ENCODE measurements at places on chromosomes 12 and 14. TPM values are rescaled to one million over a fixed set of nuclear protein-coding genes. Genes with fewer than 3 reads are reported as not detected.

IL25 gene
- not detected for polyA plus RNA-seq

MIP gene
- polyA plus RNA-seq: not detected

HOXC11 gene
- polyA plus RNA-seq: not detected

CPNE6 gene
- polyA plus RNA-seq: not detected

INHBC gene
- polyA plus RNA-seq: 0.12 TPM

NTN4 gene
- polyA plus RNA-seq: 25.1 TPM

MGAT4C gene
- 1.8 TPM for polyA plus RNA-seq

KRT74 gene
- polyA plus RNA-seq: not detected

EIF2S3B gene
- polyA plus RNA-seq: 1.3 TPM

PROX2 gene
- 1.7 TPM for polyA plus RNA-seq

APOF gene
- polyA plus RNA-seq: not detected

R3HDM2 gene
- 80.8 TPM for polyA plus RNA-seq

DNAJC22 gene
- 3.3 TPM for polyA plus RNA-seq

CLEC4E gene
- polyA plus RNA-seq: 0.42 TPM

All from right lung (tissue), 10 donors.